ENCODE measurements at places on chromosomes 1 and 21.

DNA sequence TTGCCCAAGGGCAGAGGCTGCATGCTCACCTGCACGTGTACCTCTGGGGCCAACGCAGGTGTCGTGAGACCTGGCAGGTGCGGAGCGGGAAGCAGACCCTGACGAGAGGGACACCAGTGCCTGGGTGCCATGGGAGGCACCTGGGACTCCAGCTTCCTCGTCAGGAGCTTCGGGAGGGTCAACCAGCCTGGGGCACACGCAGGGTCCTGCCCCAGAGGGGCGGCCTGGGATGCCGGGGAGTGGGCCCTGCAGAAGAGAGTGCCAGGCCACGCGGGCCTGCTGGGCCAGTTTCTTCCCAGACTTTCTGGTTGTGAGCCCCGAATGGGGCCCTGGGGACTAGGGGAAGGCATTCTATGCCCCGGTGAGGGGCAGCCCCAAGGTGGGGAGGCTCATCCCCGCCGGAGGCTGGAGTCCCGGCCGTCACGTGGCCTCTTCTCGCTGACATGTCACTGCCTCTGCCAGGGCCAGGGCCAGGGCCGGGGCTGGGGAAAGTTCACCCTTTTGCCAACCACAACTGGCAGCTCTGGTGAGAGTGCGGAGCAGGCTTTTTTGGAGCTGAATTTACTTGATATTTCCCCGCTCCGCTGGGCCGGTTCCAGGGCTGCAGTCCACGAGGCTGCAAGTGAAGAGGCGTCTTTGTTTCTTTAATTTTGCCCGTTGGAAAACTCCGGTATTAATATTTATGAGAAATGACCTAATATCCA, 38.5 kb upstream of the ACTRT2 start:
- DNase-seq: no peak

- DNase-seq: no peak
Measured at GRCh38 chr1:87226341-87226760, 102.3 kb upstream of the LMO4 start.

DNA sequence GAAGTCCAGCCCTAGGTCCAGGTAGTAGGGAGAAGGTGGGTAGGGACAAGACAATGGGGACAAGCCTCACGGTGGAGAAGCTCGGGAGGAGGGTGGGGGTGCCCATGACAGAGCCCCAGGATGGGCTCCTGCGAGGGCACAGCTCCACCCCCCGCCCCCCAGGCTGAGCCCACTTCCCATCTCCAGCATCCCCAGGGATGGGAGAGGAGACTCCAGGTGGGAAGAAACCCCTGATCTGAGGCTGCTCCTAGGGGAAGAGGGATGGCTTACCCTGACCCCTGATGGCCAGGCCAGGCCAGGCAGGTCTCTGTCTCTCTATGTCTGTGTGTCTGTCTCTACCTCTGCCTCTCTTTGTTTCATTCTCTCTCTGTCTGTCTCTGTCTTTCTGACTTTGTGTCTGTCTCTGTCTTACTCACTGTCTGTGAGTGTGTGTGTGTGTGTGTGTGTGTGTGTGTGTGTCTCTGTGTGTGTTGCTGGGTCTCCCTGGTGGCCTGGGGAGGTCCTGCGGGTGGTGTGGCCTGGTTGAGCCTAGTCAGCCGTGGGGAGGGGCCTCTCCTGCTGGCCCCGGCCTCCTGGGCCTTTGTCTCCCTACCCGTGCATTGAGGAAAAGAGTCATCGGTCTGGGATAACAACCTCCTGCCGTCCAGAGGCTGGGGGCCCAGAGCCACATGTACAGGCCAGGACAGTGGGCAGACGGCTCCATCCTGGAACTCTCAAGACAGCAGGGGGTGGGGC, 45.7 kb downstream of the WNT9A start:
- no peak for DNase-seq

GRCh38 chr1:171929121-171929520, 87.8 kb downstream of the DNM3 start:
- no peak for DNase-seq

- DNase-seq: no peak
Measured at GRCh38 chr1:216095400-216095799, 327.8 kb downstream of the USH2A start.

Measured in CD4-positive, alpha-beta T cell (primary cell).